Uterus (tissue), 4 donors: ENCODE measurements at places on chromosomes 2 and 18. TPM values are rescaled to one million over a fixed set of nuclear protein-coding genes. Genes with fewer than 3 reads are reported as not detected.

GRCh38 chr18:79940814-79941472, 10.5 kb downstream of the SLC66A2 start:
- no peak for DNase-seq

GRCh38 chr18:36655074-36655473, 173.7 kb downstream of the TPGS2 start:
- DNase-seq, result no peak

DNA sequence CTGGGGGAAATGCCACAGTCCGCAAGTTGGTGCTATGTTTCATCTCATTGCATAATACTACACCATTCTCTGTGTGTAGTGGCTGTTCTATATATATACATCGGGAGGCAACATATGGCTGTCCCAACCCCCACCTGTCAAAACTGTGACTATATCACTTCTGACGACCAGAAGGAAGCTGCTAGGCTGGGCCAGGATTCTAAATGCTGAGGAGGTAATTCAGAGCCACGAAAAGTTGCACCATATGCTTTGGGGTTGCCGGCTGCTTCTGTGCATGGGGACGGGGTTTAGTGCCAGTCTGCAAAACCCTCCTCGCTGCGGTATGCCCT, 117.3 kb downstream of the MSH2 start:
- DNase-seq, result no peak

DNA sequence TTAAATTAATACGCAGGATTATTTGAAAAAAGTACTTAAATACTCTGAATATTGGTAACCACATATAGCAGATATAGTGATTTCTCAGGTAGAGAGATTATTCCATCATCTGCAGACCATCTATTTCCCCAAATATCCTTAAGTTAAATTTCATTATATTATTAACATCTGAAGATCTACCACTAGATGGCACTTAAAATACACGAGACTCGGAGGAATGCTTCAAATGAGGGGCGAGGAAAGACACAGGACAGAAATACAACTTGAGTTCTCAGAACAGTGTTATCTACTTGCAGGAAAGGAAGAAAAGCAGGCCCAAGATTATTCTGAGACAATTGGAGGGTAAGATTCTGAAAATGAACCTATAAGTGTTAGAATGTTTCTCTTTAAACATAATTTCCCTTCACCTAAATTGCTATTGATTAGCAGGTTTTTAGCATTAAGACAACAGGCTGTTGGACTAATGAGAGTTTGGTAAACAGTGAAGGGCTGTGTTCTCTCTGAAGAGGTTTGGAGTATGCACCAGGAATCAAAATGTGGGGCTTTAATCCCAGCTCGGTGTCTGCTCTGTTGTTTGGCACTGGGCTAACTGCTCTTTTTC, 76.9 kb upstream of the GCFC2 start:
- DNase-seq, result no peak

DNA sequence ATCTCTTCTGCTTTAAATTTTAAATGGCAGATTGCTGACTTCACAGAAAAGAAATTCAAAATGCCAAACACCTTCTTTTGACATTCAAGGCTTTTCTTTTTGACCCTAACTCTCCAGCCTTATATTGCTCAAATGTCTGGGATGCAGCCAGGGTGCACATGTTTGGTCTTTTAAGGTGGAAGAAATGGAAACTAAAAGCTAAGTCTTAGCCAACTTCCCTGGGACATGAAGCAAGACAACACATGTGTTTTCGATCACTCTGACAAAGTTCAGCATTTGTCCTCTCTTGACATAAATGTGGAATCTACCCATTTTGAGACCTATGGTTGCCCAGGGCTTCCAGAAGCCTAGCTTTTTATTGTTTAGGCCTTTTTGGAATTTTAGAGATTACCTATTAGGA, 161.6 kb downstream of the RDH14 start:
- no peak for DNase-seq

DNA sequence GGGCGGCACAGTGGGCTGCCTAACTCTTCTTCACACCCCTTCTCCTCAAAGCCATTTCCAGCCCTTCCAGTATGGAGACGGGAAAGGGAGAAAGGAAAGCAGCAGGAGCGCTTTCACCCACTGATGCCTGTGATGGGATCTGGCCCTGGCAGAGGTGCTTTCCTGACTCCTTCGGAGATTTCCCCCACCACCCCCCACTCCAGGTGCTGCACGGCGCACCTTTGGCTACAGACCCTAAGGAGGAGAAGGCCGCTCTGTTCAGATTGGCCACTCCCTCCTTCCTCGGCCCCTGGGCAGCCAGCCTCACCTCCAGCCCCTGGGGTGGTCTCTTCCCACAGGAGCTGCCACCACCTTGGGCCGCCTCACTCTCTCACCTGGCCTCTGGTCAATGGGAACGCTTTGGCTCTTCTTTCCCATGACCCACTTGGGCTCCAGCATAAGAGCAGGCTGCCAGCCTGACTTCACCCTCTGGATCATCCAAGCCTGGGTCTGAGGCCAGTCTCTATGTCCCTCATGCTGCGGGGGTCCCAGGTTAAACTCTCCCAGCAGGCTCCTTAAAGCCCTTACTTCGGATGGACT, 18.4 kb upstream of the MAL start:
- no peak for DNase-seq

- no peak for DNase-seq
Observed at GRCh38 chr2:102206666-102207341, 20.0 kb downstream of the IL1RL2 start.

- DNase-seq, result no peak
Observed at GRCh38 chr2:27771202-27771547, 344 bp upstream of the MRPL33 start.

DNA sequence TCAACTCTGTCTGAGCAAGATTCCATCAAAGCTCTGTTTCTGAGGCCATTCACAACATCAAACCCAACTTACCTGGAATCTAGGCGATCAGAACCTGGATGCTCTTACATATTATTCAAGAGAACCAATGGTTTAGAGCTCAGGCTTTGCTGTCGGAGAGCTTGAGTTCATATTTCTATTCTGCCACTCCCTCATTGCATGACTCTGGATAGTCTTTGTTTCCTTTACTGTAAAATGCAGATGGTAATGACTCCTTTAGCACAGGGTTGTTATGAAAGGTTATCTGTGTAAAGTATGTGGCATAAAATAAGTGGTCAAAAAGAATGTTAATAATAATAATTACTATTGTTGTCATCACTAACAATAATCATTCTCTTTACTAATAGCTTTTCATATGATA, 12.6 kb downstream of the RELCH start:
- DNase-seq, result no peak

GRCh38 chr18:13558790-13559189, 167.6 kb downstream of the FAM210A start:
- no peak for DNase-seq

DNA sequence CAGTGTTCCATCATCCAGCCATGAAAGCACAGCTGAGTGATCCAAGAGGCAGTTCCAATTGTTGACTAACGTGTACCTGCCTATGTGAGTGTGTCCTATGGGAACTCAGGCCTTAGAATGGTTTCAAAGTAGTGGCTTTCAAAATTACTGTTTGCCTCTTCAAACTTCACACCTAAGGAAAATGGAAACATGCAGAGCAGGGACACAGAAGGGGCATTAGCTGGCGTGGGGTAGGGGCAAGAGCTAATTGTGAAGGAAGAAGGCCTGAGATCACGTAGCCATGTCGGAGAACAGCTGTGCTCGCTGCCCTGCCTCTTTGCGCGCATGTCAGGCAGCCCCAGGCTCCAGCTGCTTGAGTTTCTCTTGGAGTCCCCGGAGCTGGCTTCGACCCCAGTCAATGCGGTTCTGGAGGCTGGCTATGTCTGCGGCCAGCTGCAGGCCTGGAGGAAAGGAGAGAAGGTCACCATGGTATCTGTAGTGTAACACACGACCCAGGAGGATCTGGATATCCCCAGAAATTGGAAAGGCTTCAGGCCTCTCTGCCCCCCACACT, 3.8 kb upstream of the IMP4 start:
- DNase-seq, result no peak

DNA sequence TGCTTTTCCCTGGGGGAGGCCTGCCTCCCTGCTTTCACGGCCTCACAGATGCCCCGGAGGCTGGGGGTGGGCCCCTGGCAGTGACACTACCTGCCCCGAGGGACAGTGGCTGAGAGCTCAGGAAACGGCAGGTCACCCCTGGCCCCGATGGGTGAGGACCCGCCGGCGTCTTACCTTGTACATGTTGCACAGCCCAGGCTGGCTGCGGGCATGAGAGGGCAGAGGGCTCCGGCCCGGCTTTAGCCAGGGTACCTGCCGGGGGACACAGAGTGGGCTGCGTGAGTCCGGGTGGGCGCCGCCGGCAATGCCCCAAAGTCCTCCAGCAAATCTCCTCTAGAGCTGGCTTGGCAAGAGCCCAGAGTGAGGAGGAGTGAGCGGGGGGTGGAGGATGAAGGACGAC, 122.9 kb downstream of the MBP start:
- no peak for DNase-seq

- no peak for DNase-seq
Observed at GRCh38 chr2:238413368-238413767, 13.4 kb upstream of the ASB1 start.

DNA sequence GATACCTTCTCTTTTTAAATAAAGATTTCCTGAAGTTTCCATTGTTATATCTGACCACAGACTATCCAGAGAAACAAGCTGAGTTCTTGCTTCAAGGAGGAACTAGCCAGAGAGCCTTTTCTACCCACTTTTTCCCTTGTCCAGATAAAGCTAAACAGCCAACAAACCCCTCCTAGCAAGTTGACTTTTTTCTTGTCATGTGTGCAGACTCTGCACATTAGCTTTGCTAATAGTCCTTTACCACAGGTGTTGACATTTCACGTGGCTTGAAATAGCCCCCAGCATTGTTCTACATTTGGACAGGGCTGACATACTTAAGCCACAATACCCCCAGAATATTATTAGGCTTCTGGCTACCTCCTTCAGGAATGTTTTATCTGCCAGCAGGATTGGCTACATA, 40.7 kb downstream of the PCBP1 start:
- no peak for DNase-seq

The ST8SIA3 gene
- total RNA-seq, result not detected

The ASTL gene
- total RNA-seq, result not detected

The EVX2 gene
- total RNA-seq, result 0.28 TPM
